ENCODE measurements at places on chromosomes 2 and 18.

DNA sequence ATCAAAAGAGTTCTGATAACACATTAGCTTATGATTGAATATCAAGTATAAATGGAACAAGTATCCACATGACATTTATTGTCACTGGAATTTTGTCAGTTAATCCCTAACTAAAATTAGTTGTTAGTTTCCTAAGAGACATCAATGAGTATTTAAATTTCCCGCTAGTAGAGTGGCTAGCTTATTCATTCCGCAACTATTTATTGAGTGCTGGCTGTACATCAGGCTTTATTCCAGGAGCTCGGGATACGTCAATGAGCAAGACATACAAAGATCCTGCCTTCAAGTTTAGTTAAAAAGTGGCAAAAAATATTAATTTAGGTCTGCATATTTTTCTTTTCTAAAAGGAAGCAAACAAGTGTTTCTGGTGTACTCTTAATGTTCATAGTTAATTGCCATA, 59.3 kb downstream of the PRKRA start:
- no peak for DNase-seq

DNA sequence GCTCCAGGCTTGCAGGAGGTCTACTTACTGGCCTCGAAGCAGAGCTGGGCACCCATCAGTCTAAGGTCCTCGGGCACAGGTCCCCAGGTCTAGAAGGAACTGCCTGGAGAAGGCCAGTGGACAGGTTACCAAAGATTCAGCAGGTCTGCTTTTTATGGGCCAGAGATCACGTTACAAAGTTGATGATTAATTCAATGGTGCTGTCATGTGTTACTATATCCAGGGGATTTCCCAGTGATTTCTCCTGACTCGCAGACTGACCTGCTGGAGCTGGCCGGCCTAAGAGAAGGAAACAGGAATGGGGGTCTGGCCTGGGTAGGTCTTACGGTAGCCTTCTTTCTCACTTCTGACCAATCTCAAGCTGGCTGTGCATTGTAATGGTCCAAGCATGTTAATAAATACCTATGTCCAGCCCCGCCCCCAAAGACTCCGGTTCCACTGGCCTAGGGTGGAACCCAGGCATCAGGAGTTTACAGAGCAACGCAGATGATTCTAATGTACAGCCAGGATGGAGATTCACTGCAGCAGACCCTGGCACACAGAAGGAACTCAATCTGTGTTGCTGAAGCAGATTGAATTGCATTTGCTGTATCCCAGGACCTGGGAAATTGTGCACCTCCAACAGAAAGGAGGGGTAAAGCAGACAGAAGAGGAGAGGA, at the start of gene NEURL3:
Gene NEURL3 (minus strand): TSS at position 127 of the 659 bp plus-strand sequence. CDS start 71 bp downstream, at position 56.
- no peak for DNase-seq

DNA sequence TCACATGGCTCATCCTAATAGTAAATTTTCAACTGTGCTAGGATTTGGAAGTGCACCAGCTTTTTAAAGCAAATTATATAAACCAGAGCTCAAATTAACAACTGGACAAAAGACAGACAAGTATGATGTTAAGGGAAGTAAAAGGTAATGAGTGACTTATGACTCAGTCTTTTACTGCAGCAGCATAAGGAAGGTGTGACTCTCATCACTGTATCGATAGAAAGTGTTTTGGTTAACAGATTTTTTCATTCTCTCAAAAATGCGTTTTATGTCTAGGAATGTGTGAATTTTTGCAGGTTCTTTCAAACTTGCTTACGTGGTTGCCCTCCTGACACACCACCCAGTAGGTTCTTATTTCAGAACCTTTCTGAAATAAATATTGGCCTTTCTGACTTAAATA, 244.2 kb upstream of the BOD1L2 start:
- DNase-seq, result no peak

DNA sequence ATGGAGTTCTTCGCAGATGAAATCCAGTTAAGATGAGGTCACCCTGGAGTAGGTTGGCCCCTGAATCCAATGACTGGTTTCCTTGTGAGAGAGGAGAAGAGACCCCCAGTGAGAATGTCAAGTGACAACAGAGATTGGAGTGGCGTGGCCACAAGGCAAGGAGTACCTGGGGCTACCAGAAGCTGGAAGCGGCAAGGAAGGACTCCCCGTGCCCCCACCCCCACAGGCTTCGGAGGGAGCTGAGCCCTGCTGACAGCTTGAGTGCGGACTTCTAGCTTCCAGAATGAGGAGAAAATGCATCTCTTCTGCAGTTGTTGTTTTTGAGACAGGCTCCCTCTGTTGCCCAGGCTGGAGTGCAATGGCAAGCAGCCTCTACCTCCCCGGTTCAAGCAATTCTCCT, 78.0 kb upstream of the HPCAL1 start:
- no peak for DNase-seq

DNA sequence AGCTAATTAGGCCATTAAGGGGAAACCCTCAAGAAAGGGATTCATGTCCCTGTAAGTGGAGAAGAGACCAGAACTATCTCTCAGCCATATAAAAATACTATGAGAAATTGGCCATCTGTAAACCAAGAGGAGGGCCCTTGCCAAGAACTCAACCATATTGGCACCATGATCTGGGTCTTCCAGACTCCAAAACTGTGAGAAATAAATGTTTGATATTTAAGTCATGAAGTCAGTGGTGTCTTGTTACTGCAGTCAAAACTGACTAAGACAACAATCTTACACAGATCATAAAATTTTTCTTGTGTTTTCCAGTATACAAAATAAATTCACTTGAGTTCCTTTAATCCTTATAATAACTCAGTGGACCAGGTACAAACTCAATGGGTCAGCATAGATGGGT, 589.8 kb upstream of the CDH2 start:
- no peak for DNase-seq

DNA sequence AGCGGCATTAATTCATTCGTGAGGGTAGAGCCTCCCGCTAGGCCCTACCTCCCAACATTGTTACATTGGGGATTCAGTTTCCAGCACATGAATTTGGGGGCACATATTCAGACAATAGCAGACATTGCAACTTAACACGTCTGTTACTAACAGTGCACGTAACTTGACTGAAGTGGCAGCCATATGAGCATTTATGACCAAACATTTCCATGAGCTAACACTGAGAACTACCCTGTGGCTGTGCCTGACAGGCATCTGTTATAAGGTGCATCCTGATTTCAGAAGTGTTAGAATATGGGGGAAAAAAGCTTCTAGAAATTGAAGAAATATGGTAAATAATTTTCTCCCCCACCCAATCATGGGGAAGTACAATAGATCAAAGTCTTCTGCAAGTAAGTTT, 24.5 kb downstream of the MALT1 start:
- DNase-seq, result no peak

- DNase-seq, result no peak
Observed at GRCh38 chr2:217662984-217663602, 339.7 kb downstream of the TNS1 start.

GRCh38 chr2:70886541-70886987, 49.1 kb upstream of the ATP6V1B1 start:
- DNase-seq, result no peak

- DNase-seq, result no peak
Observed at GRCh38 chr2:72915320-72915906, 1.9 kb upstream of the EMX1 start.

- no peak for DNase-seq
Observed at GRCh38 chr2:130890941-130891669, 54.4 kb downstream of the ARHGEF4 start.

- DNase-seq, result no peak
Observed at GRCh38 chr2:40740419-40740818, 288.5 kb upstream of the SLC8A1 start.

- no peak for DNase-seq
Observed at GRCh38 chr2:11389551-11390398, 45.3 kb upstream of the ROCK2 start.

- no peak for DNase-seq
Observed at GRCh38 chr18:13474907-13475545, 251.3 kb downstream of the FAM210A start.
